ENCODE measurements at places on chromosomes 5 and 9.

DNA sequence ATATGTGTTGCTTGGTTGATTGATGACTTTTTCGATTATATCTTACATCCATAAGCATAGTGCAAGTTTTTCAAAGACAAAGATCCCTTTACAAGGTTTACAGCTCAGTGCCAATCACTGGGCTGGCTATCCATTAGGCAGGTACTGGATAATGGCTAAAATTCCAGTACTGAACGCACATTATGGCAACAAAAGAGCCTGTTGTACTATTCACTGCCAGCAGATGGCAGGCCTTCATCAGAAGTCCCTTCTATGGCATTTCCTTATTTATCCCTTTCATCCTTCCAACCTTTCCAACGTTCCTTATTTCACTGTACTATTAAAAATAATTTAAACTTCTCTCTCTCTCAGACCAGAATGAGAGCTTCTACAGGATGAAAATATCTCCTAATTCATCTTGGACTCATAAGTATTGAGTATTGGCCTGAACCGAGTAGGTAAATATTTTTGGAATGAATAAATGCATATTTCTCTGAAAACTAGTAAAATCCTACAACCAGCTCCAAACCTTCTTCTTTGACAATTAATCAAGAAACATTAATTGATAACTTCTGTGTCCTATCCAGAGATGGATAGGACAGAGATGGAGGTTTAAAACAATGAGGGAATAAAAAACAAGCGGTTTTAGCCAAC, 6.7 kb upstream of the WNT8A start:
- DNase-seq, result peak; percentile 47

GRCh38 chr5:125190232-125191087, 444.0 kb upstream of the ZNF608 start:
- DNase-seq, result no peak

GRCh38 chr9:128245421-128246151, 30.2 kb downstream of the GOLGA2 start:
- no peak for DNase-seq

- no peak for DNase-seq
Measured at GRCh38 chr5:17730421-17730820, 96.2 kb downstream of the TAF11L14 start.

DNA sequence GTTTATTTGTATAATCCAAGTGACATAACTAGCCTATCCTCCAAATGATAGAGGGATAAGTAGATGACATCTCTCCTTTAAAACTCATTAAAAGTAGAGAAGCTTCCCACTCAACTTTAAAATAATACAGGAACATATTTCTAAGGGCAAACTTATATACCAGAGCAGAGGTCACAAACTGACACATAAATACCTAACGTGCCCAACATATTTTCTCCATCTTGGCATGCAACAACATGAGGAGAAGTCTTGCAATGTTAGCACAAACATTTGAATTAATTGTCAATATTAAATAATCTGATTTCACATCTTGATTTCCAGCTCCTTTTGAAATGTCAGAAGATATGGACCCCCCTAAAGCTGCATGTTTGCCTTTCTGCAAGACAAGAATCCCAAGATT, 335.0 kb downstream of the DEPDC1B start:
- no peak for DNase-seq

DNA sequence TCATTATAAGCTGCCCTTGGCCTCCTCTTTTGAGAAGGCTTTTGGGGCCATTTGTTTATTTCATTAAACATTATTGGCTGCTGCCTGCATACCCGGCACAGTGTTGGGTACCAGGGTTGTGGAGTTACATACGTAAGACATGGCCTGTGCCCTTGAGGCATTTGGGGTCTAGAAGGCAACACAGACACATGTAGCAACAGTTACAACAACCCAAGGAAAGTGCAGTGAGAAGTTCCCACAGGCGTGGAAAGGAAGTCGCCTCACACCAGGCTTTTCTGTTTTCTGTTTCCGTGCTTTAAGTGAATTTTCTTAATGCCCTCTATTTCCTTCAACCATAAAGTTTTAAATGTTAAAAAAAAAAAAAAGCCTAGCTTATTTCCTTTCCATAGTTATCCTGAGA, 47.4 kb downstream of the GALNT10 start:
- no peak for DNase-seq

- DNase-seq, result no peak
Measured at GRCh38 chr5:29169886-29170285, 2023.6 kb upstream of the CDH6 start.

- DNase-seq, result no peak
Measured at GRCh38 chr5:106392766-106393165, 1278.0 kb downstream of the EFNA5 start.

- DNase-seq, result no peak
Measured at GRCh38 chr5:1480217-1480616, 35.0 kb upstream of the SLC6A3 start.

DNA sequence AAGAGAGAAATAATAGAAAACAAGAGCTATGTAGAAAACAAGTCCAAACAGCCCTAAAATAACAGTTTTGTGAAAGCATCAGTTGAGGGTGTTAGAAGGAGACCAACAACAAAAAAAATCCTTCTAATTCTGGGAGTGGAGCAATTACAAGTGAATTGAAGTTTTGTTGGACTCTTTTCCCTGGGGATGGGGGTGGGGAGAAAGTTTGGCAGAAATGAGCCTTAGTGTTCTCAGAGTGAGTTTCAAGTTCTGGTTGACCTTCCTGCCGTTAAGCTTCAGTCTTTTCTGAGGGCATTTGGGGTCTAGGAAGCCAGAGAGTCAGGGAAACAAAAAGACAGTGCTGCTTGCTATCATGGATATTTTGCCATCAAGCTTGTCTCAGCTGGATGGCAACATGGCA, 106.3 kb upstream of the TRIM32 start:
- no peak for DNase-seq

DNA sequence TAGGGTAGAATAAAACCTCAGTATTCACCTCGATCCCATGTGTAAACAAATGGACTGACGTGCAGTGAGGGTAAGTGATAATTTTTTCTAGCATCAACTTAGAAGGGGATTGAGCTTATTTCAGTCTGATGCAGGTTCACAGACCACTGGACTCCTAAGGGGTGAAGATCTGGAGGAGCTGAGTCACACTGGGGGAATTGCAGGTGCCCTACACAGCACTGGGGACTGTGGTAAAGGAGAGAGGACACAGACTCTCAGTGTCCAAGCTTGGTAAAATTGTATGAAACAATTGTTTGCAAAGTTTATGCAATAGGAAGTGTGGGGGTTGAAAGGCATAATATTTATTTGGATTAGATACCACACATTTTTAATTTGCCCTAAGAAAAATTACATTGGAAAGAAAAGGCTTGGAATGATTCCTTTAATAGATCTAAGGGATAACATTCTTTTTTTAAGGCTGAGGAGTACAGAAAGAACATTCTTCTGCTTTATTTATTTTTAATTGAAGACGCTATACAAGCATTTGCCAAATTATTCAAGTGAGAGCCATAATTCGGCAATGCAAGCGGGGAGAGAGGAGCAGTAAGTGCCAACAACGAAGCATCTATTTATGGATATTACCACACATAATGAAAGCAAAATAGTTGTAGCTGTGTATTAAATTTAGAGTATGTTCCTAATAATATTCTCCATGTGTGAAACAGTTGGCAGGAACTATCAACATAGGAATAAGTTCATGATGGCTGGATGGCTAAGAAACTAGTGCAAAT, 766.9 kb upstream of the ADAMTS16 start:
- no peak for DNase-seq

DNA sequence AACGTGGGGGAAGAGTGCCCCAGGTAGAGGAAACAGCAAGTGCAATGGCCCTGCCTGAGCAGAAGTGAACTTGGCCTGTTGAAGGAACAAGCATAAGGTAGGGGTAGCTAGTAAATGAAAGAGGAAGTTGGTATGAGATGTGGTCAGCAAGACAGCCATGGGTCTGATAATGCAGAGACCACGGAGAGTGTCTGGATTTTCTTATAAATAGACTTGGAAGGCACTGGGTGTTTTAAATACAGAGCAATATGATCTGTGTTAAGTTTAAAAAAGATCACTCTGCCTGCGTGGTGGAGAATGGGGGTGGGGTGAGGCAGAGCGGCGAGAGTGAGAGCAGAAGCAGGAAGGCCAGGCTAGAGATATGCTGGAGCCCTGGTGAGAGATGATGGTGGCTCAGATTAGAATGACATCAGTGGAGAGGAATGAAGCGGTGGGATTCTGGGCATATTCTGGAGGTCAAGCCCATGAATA, 4.2 kb downstream of the ADAM19 start:
- DNase-seq, result no peak

DNA sequence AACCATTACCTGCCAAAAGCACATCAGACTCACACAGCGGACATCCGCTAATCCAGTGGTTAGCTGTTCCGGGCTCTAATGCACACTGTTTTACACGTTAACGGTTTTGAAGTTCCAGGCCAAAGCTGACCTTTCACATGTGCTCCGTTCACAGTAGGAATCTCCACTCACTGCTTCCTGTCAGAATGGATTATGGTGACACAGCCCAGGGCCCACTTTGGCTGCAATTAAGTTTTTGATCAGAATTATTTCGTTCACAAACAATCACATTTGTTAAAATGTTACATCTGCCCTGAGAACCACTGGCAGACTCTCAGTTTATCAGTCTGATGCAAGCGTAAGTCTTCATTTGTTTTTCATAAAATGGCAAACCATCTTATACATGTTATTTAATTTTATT, 30.2 kb upstream of the CATSPER3 start:
- DNase-seq, result no peak

- DNase-seq, result no peak
Measured at GRCh38 chr9:78357165-78357873, 60.4 kb downstream of the PSAT1 start.

DNA sequence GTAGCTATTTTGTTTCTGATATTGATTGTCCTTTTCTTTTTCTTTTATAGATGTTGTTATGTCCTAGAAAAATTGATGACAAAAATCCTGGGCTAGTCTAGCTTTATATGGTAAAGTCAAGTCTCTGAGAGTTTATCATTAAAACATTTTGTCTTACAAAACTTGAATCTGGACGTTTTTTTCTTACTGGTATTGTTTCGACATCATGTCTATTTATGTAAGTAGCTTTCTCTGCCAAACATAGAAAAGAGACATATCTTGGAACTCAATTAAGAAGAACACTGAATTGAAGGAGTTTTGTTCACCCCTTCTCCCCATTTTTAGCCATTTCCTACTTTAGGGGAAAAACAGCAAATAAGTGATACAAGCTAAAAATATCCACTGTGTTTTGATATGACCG, 151.5 kb downstream of the ISOC1 start:
- no peak for DNase-seq

DNA sequence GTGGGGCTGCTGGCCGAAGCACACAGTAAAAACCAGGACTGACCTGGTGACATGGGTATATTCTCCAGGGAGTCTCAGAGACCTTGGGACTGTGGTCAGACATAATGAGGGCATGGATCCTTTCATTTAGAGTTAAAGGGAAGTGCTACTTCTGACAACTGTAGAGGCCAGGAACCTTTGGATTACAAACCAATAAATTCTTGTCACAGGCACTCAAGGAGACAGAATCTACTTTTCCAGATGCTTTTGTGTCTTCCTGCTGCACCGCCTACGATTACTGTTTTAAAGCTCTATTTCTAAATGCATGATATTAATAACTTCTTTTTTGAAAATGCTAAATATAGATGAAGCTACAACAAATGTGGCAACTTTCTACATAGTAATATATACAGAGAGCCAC, 106.5 kb upstream of the LPAR1 start:
- no peak for DNase-seq

DNA sequence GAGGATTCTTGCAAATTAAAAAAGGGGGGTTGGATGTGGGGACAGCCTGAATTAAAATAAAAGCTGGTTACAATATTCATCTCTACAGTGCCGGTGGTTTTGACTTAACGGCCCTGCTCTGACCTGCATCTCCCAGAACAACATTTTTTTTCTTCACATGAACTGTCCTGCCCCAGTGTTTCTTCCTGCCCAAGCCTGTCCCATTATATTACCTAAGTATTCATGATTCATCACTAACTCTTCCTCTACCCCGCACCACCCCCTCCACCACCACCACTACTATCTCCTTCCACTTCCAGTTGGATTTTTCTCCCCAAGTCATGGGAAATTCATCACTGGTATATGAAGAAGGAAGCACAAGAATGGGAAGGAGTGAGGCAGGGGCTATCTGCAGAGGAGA, 90.1 kb downstream of the ZFAND5 start:
- no peak for DNase-seq

DNA sequence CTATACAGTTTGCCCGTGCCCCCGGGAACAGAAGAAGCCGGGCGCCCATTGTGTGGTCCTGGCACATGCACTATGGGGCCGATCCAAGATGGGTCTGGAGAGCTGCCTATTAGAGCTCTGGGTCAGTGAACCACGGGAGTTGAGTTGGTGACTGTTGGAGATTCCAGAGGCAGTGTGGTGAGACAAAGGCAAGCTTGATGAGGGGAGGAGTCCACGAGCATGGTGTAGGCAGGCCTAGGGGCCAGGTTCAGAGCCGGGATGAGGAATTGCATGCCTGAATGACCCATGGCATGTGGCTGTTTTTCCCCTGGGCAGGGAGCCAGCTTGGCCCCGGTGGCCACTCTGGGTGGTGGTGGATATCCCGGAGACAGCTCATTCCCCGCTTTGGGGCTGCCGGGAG, 84.4 kb upstream of the STC2 start:
- DNase-seq, result no peak

- no peak for DNase-seq
Measured at GRCh38 chr5:79401216-79401615, 112.7 kb downstream of the HOMER1 start.

- no peak for DNase-seq
Measured at GRCh38 chr5:93620487-93621326, 37.7 kb downstream of the NR2F1 start.

DNA sequence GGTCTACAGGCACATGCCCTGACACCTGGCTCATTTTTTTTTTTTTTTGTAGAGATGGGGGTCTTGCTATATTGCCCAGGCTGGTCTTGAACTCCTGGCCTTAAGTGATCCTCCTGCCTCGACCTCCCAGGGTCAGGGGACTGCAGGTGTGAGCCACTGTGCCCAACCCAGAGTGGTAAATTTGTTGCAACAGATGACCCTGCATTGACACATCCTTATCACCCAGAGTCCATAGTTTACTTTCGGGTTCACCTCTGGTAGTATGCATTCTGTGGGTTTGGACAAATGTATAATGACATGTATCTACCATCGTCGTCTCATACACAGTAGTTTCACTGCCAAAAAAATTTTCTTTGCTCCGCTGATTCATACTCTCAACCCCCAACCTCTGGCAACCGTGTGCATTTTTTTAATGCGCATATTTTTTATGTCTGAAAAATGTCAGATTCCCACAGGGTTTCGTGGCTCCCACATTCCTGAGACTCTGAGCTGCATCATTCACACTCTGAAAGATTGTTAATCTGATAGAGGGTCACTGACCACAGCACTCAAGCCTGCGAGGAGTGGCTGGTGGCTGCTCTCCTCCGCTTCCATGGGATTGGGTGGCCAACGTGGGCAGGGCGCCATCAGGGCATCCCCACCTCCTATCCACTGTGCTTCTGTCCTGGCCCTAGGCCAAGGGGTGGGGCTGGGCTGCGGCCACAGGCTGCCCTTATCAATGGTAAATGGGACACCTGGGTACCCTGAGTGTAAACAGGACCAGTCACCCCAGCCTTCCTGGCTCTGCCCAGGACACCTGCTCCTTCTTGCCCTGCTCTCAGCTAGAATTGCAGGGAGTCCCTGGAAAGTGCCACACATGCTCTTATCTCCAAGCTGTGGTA, 9.6 kb downstream of the NDST1 start:
- no peak for DNase-seq
